Nucleus accumbens (tissue), 56 donors: ENCODE measurements at places on chromosomes 16 and 17.

DNA sequence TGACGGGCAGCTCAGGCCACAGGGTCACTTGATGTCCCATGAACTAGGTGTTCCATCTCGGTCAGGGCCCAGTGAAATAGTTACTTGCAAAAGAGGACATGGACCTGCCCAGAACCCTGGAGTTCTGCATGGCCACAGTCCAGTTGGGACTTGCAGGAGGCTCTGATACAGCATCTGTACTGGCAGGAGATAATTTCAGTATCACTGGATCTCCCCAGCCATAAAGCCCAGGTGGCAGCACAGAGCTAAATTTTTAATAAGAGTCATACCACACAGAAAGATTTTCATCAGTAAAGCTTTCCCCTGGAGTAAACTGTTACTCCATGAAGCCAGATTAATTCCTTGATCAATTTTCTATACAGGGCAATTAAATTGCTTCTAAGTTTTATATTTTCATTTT is 18.0 kb upstream of the SLC16A5 start:
- no peak for DNase-seq

GRCh38 chr16:11398136-11398535 is 52.9 kb downstream of the RMI2 start:
- no peak for DNase-seq

DNA sequence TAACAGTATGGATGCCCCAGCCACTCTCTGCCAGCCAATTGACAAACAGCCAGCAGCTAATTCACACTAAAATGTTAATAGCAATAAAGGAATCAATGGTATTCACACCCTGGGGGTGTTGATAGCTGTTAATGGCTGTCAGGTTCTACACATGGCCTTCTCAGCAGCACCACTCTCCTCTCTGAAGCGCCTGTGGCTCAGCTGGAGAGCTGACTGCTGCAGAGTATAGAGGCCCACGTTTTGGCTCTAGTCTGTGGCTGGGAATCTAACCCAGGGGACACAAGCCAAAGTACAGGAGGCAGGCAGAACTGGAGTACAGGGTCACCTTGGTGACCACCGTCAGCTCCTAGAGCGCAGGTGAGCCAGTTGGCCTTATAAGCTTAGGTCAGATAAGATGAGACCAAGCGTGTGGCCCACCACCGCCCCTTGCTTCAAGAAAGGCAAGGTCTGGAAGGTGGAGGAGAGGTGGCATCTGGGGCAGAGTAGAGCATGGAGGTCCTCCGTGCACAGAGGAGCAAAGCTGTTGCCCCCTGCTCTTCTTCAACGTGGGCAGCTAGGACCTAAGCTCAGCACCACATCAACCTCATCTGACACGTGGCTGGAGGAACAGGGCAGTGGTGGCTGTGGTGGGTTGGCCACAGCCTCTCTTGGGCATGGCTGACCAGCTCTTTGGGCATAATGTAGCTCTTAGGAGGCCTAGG is 25.4 kb downstream of the CCR7 start:
- DNase-seq: no peak

DNA sequence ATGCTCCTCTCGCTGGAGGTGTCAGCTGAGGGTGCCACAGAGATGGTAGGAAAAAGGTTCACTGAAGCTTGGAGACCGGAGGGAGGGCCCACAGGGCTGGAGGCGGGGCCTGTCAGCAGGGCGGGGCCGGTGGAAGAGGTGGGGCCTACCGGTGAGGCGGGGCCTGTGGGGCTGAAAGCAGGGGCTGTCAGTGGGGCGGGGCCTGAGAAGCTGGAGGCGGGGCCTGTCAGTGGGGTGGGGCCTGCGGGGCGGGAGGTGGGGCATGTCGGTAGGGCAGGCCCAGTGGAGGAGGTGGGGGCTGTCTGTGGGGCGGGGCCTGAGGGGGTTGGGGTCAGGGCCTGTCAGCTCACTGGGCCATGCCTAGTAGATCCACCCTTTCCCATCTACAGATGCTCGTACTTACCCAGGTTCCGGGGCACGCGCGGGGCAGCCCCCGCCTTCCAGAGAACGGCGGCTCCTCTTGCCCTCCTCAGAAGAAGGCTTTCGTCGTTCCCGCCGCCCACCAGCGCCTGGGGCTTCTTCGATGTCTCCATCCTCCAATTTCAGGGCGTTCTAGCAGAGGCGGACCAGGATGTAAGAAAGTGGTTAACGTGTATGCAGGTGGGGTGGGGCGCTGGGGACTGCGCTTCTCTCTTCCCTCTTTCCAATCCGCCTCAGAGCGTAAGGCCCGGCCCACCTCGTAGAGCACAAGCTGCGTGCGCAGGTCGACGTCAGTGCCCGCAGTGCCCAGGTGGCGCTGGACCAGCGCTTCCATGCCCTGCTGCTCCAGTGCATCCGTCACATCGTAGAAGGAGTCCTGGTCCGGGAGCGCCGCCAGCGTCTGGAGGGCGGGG is 9.8 kb downstream of the TMEM208 start:
- DNase-seq: no peak

DNA sequence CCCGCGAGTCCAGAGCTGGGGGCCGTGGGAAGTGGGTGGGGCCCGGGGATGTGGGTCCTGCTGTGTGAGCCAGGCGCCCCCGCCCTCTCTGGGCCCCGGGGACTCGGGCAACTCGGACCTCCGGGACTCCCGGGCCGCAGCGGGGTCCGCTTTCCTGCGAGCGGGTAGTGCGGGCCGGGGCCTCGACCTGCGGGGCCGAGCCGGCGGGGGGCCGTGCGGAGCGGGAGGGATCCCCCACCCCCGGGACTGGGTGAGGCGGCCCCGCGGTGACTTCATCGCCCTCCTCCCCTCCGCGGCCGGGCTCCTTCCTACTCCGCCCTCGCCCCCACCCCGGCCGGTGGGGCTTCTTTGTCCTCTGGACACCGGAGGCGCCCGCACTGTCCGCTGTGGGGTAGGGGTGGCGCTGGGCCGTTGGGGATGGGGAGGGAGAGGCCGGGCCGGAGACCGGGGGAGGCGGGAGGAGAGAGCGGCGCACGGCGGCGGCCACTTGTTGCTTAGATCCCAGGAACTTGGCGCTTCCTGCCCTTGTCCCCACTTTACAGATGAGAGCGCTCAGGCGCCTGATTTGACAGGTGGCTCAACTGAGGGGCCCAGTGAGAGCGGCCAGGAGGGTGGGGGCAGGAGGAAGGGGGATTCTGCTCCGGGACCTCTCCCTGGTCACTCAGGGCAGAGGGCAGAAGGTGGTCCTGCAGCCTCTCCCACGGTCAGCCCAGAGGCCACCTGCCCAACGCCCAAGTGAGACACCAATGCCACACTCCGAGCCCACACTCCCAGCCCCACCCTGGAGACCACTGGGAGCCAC is 874 bp downstream of the CMTM3 start:
- DNase-seq: no peak

DNA sequence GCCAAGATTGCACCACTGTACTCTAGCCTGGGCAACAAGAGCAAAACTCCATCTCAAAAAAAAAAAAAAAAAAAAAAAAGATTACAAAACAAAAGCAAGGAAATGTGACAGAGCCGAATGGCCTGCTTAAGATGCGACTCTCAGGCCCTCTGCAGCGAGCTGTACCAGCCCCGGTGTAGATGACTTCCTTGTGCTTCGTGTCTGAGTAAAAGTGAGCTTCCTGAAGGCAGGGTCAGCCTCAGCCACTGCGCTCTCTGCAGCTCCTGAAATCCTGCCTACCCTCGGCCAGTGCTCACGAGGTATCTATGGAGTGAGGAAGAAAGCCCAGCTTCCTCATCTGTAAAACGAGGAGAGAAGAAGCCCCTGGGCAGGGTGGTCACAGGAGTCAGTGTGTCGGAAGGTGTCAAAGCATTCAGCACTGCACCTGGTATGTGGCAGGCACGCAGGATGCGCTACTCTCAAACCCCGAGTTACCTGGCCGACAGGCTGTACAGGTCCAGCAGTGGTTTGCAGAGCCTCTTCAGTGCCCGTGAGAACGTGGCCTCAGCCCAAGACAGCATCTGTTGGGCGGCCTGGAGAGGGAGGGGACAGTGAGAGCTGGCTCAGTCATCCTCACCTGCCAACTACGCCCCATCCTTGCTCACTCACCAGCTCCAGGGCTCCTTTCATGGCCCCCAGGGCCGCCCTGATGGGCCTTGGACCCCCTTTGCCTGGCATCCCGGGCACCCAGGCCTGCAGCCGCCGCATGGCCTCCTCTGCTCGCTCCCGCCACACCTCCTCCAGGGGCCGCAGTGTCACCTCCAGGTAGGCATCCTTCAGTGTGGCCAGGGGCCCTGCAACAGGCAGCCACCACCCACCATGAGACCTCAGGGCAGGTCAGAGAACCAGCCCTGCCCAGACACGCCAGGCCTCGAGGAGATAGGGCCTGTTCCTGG is 44.6 kb downstream of the RMI2 start:
- DNase-seq: no peak

- no peak for DNase-seq
These were observed at the start of gene DLX3 for GRCh38 chr17:49995055-49995738. TSS of gene DLX3 (minus strand) at chr17:49995224. CDS start at chr17:49994998, 226 bp downstream.

DNA sequence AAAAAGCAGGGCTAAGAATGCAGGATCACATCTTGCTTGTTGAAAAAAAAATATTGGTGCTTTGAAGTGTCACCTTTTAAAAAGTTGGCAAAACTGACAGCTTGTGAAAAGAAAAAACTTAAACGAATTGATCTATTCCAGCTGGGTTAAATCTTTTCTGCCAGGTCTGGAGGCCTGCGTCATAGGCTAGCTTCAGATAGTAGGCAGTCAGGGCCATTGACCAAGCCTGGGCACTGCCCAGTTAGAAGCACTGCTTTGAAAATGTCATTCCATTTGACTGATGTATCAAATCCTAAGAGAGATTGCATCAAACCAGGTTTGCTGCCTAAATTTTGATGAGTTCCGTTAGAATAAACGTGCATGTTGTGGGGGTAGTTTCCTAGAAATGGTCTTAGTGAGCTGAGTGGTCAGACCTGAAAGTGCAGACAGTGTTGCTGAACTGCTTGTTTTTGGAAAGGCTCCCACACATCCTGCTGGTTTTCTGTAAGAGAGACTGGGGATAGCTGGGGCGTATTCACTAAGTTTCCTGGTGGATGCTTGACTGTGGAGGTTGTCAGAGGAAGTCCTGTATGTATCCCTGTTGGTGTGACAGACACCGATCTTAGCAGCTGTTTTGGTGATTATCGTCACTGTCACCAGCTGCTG is 38.8 kb downstream of the NUP88 start:
- no peak for DNase-seq

DNA sequence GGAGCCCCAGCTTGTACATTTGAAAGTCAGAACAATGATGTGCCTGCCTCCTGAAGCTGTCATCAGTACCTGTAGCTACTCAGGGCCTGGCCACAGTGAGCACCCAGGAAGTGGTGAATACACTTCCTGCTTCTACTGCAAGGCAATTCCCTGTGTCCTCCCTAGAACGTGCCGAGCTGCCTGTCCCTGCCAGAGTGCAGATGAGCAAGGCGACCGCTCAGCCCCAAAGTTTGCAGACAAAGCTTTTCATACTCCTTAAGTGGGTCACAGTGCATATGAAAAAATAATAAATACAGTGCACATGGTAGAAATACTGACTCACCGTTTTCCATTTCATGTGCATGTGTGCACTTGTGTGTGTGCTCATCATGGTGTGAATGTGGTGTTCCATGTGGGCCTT is 77.3 kb downstream of the MPRIP start:
- no peak for DNase-seq

- no peak for DNase-seq
These were observed at the start of gene MIF4GD for GRCh38 chr17:75270966-75271232. TSS of gene MIF4GD (minus strand) at chr17:75271231. CDS start at chr17:75270195, 1,036 bp downstream.

- no peak for DNase-seq
These were observed 75.6 kb downstream of the ENGASE start for GRCh38 chr17:79150035-79150733.

- no peak for DNase-seq
These were observed 28.0 kb downstream of the PPL start for GRCh38 chr16:4908854-4909401.

- no peak for DNase-seq
These were observed 17.7 kb upstream of the GFOD2 start for GRCh38 chr16:67736858-67737257.

GRCh38 chr17:70454908-70455307 is 285.6 kb downstream of the KCNJ2 start:
- no peak for DNase-seq

- no peak for DNase-seq
These were observed 27.2 kb upstream of the SKAP1 start for GRCh38 chr17:48457080-48457836.

GRCh38 chr17:13869331-13869940 is 199.9 kb upstream of the COX10 start:
- DNase-seq: no peak

DNA sequence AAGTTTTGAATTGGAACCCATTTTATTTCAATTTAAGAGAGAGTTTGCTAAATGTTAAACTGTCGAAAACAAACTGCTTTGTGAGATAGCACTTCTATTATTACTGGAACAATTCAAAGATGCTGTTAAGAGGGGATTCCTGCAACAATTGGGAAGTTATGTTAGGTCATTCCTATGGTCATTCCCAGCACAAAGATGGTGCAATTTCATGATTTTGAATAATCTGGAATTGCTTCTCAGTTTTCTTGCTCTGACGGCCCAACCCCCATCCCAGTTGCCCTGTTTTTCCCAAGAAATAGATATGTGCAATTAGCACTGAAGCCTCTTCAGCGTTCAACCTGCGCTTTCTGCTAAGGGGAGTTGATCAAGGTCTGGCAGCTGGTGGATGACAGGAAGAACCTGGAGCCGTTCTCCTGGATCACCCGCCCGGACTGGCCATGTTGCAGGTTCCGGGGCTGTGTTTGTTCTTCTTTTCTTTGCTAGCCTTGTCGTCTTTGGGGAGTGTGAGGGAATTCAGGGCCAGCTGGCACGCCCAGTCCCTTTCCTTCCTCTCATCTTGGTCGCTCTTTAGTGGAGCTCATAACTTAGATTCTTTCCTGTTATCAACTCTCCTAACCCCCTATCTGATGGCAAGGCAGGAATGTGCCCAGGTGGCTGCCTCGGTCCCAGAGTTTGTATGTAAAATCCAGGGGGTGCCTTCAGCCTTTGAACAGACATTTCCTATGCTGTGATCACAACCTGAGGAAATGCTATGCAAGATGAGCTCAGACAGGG is 29.0 kb upstream of the IRF8 start:
- no peak for DNase-seq

DNA sequence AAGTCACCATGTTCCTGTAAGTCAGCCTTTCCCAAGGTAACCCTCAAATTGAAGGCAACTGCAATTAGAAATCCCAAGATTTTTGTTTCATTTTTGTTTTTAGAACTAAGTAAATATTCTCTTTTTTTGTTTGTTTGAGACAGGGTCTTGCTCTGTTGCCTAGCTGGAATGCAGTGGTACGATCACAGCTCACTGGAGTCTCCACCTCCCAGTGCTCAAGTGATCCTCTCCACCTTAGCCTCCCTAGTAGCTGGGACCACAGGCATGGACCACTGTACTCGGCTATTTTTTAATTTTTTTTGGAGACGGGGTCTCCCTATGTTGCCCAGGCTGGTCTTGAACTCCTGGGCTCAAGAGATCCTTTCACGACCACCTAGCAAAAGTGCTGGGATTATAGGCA is 10.6 kb upstream of the LRRC59 start:
- no peak for DNase-seq
